Activated CD8-positive, alpha-beta memory T cell treated with anti-CD3 and anti-CD28 coated beads, Interleukin-2, amount 50 U/mL, for 48 hours (primary cell): ENCODE measurements at places on chromosomes 16 and 17.

DNA sequence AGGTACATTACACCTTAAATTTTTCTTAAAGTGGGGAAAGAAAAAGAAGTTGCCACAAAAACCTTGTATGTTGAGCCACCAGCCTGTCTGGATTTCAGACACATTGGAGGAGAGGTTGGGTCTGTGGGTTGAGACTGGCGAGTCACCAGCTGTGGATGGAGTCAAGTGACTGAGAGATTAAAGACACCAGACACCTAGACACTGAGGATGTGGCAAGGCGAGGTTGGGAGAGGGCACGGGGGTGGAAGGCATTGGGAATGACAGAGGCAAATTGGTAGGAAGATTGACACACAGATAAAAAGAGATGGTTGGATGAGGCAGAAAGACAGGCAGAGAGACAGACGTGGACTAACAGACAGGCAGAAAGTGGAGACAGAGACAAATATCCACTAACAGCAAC, 49.6 kb downstream of the KCNJ12 start:
- DNase-seq, result no peak

DNA sequence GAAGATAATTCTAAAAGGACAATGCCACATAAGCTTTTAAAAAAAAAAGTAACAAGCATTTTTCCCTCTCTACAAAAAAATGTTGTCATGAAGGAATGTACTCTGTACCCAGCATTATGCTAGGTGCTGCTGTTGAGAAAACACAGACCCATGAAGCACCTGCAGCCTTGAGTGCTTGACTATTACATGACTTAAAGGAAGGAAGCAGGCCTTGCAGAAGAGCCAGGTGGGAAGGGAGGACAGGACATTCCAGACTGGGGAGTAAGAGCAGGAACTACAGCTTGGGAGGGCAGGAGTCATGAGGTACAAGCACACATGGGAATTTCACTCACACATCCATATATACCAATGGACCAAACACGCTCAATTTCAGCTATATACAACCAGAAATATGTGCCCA, 3.8 kb downstream of the MYO1D start:
- no peak for DNase-seq

- DNase-seq, result peak; percentile 47
Measured at GRCh38 chr16:50259334-50260205, 6.8 kb upstream of the ADCY7 start.

- DNase-seq, result no peak
Measured at GRCh38 chr16:66507731-66508239, 42.1 kb downstream of the TK2 start.

DNA sequence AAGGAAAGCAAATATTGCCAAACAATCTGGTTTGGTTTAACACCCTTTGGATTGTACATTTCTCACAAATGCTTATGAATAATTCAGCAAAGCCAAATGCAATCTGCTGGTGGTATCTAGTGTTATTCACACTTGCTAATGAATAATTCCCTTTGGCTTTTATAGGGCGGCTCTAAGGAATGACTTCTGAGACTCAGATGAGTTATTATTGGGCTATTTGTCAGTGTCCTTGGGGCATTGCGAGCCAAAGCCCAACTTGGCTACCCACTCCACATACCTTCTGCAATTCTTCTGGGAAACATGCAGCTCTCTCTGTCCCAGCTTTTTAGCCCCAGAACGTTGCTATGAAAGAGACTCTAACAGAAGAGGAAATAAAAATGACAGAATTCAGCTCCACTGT, 41.1 kb downstream of the FTO start:
- DNase-seq, result no peak

DNA sequence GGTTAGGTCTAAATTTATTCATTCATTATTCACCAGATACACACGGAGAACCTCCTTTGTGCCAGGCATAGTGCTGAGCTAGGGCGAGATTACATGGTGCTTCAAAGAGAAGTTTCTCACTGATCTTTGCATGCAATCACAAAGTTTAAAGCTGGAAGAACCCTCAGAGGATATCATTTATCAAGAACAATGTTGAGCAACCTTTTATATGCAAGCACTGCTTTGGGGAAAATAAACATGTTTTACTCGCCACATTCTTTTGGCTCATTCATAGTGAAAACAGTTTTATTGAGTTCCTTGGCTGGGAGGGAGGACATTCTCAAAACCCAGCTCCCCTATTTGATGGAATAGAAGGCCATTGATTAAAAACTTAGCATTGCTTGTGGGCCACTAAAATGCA, 49.8 kb upstream of the XYLT1 start:
- DNase-seq, result no peak

- DNase-seq, result no peak
Measured at GRCh38 chr17:63838631-63839171, 3.8 kb downstream of the SMARCD2 start.

- no peak for DNase-seq
Measured at GRCh38 chr17:17472333-17472920, 4.4 kb upstream of the MED9 start.
